ENCODE measurements at places on chromosomes 6 and 20. TPM values are rescaled to one million over a fixed set of nuclear protein-coding genes. Genes with fewer than 3 reads are reported as not detected.

The FRK gene
- polyA plus RNA-seq, result 10.7 TPM

DNA sequence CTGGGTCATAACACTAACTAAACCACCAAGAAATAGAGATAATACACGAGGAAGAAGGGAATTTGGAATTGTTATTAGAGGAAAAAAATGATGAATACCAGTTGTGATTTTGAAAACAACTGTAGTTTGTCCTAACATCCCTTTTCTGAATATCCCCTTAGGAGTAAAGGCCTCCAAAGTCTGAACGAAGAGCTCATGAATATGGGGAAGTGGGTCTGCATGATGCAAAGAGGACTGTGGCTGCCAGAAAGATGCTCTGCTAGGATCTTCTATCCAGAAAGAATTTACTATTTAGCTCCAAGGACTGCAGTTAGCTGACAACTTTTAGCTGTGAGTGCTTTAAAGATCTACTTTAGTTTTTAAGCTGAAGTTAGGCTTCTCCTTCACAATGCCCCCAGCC is 308.8 kb upstream of the HS3ST5 start:
- H3K4me3 ChIP-seq, result no peak overlapping the region
- H3K27me3 ChIP-seq, result no peaks in the 10 kb centered on the region
- H3K4me1 ChIP-seq, result peaks cover 5% of the 10 kb centered on the region
- no peaks in the 10 kb centered on the region for H3K36me3 ChIP-seq
- DNase-seq, result no peak

DNA sequence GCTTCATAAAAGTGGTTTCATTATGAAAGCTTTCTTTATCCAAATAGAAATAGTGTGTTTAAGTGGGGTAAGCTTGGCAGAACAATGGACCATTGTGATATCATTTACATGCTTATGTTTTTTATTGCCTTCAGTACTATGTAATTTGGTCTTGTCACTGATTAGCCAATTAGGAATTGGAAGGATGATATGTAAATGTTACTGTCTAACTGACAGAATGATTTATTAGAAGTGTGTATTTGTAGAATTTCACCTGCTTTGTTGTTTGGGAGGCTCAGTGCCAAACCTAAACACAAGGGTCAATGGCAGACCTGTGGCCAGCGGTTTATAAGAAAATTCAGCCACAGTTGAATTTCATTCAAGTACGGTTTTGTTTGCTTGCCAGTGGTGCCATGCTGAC is 39.0 kb downstream of the AIG1 start:
- H3K27ac ChIP-seq, result no peak overlapping the region
- H3K4me1 ChIP-seq, result peaks cover 3% of the 10 kb centered on the region
- no peaks in the 10 kb centered on the region for H3K27me3 ChIP-seq
- no peaks in the 10 kb centered on the region for H3K36me3 ChIP-seq
- no peak for DNase-seq

The PREX1 gene
- 9.9 TPM for polyA plus RNA-seq

DNA sequence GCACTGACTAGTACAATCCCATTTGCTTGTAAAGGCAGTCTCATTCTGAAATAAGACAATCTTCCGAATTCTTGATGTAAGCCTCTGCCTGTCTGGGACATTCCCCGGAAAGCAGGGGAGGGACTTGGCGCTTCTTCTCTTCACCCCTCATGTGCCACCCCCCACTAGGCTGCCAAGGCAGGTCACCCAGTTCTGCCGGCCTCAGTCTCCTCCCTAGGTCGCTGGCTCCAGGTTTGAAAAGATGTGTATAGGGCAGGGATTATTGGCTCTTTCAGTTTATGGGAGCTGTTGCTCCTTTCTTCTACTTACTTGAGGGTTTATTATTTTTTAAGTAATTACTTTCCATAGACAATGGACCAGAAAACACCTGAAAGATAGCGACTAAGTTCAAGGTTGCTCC is 158.1 kb upstream of the RPS6KA2 start:
- no peak overlapping the region for H3K4me3 ChIP-seq
- no peak overlapping the region for H3K27ac ChIP-seq
- H3K4me1 ChIP-seq, result no peaks in the 10 kb centered on the region
- no peaks in the 10 kb centered on the region for H3K36me3 ChIP-seq

- H3K4me3 ChIP-seq, result no peak overlapping the region
- peaks cover 16% of the 10 kb centered on the region for H3K36me3 ChIP-seq
- H3K4me1 ChIP-seq, result no peaks in the 10 kb centered on the region
Measured at GRCh38 chr6:149806127-149806526, 56.6 kb downstream of the PCMT1 start.

- DNase-seq, result peak; percentile 71
- no peak overlapping the region for H3K27ac ChIP-seq
- H3K4me1 ChIP-seq, result peaks cover 3% of the 10 kb centered on the region
- H3K36me3 ChIP-seq, result no peaks in the 10 kb centered on the region
Measured at GRCh38 chr20:23225407-23226060, 125.1 kb upstream of the NXT1 start.

GRCh38 chr6:81806793-81807565 is 54.5 kb upstream of the TENT5A start:
- H3K36me3 ChIP-seq, result no peaks in the 10 kb centered on the region
- no peak overlapping the region for H3K27ac ChIP-seq
- H3K4me3 ChIP-seq, result no peak overlapping the region
- H3K4me1 ChIP-seq, result no peaks in the 10 kb centered on the region
- H3K27me3 ChIP-seq, result no peaks in the 10 kb centered on the region

DNA sequence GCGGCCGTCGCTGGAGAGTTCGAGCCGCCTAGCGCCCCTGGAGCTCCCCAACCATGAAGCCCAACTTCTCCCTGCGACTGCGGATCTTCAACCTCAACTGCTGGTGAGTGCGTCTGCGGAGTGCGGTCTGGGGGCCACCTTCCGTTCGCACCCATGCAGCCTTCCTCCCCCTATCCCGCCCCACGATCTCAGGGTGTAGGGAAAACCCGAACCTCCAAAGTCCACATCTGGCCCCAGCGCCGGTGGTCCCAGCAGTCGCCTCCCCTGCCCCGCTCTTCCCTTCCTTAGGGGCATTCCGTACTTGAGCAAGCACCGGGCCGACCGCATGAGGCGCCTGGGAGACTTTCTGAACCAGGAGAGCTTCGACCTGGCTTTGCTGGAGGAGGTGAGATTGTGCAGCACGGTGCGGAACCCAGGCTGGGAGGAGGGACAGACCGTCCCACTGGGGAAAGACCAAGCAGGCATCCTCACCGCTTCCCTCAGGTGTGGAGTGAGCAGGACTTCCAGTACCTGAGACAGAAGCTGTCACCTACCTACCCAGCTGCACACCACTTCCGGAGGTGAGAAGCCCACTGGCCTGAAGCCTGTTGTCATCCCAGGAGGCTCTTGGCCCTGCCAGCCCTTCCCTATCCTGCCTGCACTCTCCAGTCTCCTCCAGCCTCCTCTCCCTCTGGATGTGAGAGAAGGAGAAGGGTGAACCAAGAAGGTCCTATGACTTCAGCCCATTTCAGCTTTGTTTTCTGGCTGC is 719 bp downstream of the SMPD2 start:
- no peaks in the 10 kb centered on the region for H3K27me3 ChIP-seq
- peak overlapping the region; percentile 69 for H3K27ac ChIP-seq
- peaks cover 39% of the 10 kb centered on the region for H3K36me3 ChIP-seq
- DNase-seq, result peak; percentile 79
- H3K4me1 ChIP-seq, result peaks cover 7% of the 10 kb centered on the region

DNA sequence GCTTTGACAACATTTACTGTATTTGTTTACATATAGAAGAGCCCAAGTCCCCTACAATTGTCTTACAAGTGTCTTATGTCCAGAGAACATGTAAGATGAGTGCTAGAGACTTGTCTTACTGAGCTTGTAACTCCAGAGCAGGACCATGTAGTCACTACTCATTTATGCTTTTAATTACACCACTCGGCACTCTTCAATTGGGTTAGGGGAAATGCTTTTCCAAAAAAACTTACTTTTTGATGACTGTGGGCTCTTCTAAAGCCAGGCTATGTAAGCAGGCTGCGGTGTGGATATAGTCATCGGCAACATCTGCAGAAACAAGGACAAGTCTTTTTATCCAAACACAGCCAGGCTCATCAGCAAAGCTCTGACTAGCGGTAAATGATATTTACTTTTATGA is 18.7 kb downstream of the SNX5 start:
- H3K27ac ChIP-seq, result no peak overlapping the region
- H3K27me3 ChIP-seq, result no peaks in the 10 kb centered on the region
- H3K4me3 ChIP-seq, result no peak overlapping the region
- H3K4me1 ChIP-seq, result peaks cover 5% of the 10 kb centered on the region
- peaks cover 90% of the 10 kb centered on the region for H3K36me3 ChIP-seq

DNA sequence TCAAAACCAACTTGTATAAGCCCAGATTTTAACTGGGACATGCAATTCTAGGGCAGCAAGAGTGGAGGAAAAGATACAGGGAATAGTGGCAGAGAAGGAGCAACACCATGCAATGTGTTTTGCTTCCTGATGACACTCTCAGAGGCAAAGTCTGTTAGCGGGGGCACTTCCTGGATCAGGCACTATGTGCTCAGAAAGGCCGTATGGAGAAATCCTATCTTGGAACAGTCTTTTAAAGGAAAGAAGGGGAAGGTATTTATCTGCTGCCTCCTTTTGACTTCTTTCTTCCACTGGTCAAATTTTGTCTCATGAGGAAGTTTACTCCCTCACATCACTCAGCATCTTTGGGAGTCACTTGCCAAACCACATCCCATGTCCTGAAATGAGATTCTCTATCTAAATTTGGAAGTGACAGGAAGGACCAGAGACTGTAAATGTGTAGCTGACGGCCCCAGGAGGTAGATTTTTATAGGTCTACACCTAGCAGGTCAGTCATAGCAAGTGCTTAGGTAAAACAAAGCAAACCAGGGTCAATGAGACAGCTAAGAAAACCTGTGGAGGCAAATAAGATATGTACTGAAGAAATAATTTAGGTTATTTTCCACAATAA is 91.7 kb upstream of the ELOVL5 start:
- no peaks in the 10 kb centered on the region for H3K4me1 ChIP-seq
- no peak for DNase-seq
- H3K36me3 ChIP-seq, result no peaks in the 10 kb centered on the region
- H3K27me3 ChIP-seq, result peaks cover 14% of the 10 kb centered on the region

DNA sequence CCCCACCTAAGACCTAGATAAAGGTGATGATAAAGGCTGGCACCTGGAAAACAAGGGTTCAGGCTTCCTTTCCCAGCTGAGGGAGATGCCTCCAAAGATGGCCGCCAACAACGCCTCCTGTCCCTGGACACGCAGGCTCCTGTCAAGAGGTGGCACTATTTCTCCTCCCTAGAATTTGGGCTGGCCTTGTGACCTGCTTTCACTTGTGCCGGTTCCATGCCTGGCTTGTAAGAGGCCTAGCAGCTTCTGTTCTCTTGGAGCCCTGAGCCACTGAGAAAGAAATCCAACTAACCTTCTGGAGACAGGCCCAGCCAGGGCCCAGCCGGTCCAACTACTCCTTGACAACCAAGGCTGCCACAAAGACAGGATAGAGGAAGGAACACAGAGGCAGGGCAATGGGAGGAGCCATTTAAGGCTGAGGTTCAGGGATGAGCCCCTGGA is 60.2 kb upstream of the RALY start:
- no peak overlapping the region for H3K27ac ChIP-seq
- H3K4me3 ChIP-seq, result no peak overlapping the region
- no peaks in the 10 kb centered on the region for H3K4me1 ChIP-seq
- H3K27me3 ChIP-seq, result no peaks in the 10 kb centered on the region
- H3K36me3 ChIP-seq, result no peaks in the 10 kb centered on the region

The SYNDIG1 gene
- polyA plus RNA-seq, result 2.0 TPM

GRCh38 chr6:158080849-158081656 is 87.0 kb downstream of the SERAC1 start:
- no peaks in the 10 kb centered on the region for H3K27me3 ChIP-seq
- H3K27ac ChIP-seq, result no peak overlapping the region
- H3K4me1 ChIP-seq, result no peaks in the 10 kb centered on the region
- no peak for DNase-seq
- H3K4me3 ChIP-seq, result no peak overlapping the region

DNA sequence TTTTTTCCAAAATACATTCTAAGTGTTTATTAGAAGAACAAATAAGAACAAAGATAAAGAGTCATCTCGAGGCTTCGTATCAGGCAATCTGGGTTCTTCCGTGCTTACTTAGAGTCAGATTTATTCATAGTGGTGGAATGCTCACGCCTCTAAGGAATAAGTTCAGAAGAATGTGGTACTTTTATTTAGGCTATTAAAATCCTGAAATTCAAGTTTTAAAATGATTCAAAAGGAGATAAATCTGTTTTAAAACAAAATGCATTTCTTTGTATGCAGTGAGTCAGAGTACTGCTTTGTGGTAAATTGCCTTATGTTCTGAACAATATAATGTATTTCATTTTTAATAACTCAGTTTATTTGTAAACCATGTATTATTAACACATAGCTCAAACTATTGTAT is 89.1 kb downstream of the FUT9 start:
- DNase-seq, result no peak
- H3K36me3 ChIP-seq, result no peaks in the 10 kb centered on the region
- H3K4me3 ChIP-seq, result no peak overlapping the region
- no peaks in the 10 kb centered on the region for H3K27me3 ChIP-seq

The TRAPPC3L gene
- 0.18 TPM for polyA plus RNA-seq

DNA sequence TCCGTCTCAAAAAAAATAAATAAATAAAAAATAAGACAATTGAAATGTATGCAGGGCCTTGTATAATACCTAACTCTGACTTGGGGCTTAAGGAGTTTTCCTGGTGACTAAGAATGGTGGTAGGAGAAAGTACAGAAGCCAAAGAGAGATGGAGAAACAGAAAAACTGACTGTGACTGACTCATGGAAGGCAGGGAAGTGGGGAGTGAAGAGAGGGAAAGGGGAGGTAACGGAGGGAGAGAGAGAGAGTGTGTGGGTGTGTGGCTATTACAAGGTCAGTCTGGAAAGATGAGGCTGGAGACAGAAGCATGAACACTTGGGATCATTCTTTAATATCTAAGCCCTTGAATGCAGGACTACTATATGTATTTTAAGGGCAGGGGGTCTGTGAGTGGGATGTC is 38.5 kb downstream of the SNRNP48 start:
- no peak overlapping the region for H3K4me3 ChIP-seq
- DNase-seq, result no peak
- no peaks in the 10 kb centered on the region for H3K27me3 ChIP-seq
- H3K27ac ChIP-seq, result no peak overlapping the region

DNA sequence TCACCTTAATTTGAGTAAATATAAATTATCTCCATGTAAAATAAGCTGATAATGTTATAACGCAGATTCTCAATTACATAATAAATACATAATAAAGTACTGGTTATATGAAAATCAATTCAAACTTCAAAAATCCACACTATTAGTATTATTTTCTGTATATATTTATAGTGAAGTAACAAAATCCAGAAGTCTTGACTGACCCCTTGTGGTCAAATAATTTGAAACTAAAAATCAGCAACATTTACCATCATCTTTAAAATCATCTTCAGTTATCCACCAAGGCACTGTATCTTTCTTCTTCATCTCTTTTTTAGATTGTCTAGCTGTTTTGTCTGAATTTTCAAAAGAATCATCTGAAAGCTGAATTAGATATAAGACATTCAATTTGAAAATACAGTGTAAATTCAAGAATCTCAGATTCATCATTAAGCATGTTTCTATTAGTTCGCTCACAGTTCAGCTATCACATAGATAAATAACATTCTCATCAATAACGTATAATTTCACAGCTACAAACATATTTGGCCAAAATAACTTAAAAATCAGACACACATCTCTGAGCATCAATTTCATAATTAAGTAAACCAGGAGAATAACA is 6.5 kb downstream of the CEP162 start:
- peaks cover 5% of the 10 kb centered on the region for H3K36me3 ChIP-seq
- DNase-seq, result no peak
- H3K27ac ChIP-seq, result no peak overlapping the region
- no peaks in the 10 kb centered on the region for H3K4me1 ChIP-seq
